ENCODE measurements at places on chromosomes 3 and 15.

DNA sequence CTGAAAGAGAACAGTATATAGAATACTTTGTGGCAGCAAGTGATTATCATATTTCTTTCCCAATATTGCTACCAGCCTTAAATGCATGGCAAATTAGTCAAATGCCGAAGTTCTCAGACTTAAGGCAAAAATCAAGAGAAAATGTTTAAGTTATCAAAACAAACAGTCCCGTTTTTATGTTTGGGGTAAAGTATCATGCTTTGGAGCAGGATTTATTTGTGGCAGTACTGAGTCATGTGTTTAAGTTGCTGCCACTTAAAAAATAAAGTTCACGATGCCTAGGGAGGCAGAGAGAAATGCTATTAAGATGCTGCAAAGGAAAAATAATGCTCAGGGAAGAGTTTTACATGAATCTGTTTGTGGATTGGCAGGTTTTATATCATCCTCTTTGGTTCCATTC is 417.4 kb upstream of the MDFIC2 start:
- DNase-seq, result no peak

GRCh38 chr3:140463355-140463754 is 214.5 kb upstream of the TRIM42 start:
- DNase-seq, result no peak

- DNase-seq, result no peak
Measured at GRCh38 chr15:101255051-101255395, 3.2 kb upstream of the CHSY1 start.

DNA sequence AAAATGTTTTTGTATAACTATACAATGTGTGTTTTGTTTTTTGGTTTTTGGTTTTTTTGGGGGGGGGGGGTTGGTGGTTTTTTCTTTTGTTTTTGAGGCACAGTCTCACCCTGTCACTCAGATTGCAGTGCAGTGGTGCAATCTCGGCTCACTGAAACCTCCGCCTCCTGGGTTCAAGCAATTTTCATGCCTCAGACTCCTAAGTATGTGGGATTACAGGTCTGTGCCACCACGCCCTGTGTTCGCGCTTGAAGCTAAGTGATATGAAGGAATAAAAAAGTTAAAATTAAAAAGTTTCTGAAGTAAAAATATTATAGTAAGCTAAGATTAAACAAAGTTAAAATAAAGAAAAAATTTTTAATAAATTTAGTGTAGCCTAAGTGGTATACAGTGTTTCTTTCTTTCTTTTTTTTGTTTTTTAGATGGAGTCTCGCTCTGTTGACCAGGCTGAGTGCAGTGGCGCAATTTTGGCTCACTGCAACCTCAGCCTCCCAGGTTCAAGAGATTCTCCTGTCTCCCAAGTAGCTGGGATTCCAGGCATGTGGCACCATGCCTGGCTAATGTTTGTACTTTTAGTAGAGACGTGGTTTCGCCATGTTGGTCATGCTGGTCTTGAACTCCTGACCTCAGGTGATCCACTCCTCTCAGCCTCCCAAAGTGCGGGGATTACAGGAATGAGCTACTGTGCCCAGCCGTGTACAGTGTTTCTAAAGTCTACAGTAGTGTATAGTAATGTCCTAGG is 53.9 kb upstream of the TEX55 start:
- DNase-seq, result no peak

DNA sequence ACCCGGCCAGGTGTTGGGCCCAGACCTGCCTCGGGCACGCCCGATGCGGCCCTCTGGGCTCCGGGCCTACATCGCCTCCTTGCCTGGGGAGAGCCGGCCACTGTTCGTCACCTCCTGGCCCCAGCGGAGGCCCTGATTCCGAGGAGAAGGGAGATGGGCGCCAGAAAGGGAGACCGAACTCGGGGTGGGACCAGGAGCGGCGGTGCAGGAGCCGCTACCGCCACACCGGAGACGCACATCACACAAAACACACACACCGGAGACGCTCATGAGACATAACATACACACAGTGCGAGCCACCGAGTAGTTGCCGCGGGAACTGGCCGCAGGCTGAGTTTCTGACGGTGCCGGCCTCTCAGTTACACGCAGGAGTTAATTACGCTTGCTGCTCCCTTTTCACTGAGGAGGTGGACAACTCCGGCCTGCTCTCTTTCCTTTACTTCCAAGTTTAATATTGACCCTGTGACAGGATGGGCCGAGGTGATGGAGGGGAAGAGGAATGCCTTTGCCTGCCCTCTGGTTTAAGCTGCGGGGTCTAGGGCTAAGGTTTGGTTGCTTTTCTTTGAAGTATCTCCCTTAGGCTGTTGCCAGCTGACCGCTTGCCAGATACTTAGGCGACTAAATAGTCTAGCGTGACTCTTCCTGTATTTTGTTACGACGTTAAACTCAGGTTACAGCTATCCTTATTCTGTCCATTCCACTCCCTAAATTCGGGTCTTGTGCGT is 570 bp downstream of the PCNP start:
- no peak for DNase-seq

GRCh38 chr15:60135961-60136360 is 131.8 kb downstream of the FOXB1 start:
- no peak for DNase-seq

- DNase-seq, result no peak
Measured at GRCh38 chr3:122960652-122961051, 66.9 kb downstream of the SEMA5B start.

DNA sequence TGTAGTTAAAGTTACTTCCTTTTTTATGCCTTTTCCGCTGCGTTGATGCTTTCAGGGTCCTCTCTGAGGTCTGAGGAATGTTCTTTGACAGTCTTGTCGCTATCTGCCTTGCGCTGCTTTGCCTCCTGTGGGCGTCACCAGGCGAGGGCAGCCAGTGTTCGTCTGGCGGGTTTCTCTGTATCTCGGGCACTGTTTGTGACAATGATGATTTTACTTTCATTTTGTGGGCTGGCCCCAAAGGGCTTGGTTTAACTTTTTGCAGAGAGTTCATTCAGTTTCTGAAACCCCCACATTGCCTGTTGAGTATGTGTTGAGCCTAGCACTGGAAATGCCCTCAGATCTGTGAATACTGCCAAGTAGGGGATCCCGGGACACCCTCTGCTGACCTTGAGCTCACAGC is 24.6 kb upstream of the SACM1L start:
- DNase-seq, result no peak

DNA sequence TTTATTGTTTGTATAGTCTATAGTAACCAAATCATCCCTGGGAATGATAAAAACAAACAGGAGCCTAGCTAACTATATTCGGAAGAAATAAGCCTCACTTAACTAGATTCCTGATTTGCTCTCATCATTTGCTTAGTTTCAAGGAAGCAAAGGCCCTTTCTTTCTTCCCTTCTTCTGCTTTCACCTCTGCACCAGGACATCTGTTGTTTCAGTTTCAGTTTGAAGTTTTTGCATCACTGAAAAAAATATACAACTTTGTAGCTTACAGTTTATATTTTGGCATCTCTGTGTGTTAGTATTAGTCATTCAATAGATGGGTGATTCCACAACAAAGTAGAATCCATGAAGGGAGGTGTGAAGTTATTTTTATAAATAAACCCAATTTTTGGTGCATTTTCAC is 113.6 kb upstream of the SNTN start:
- DNase-seq, result no peak

DNA sequence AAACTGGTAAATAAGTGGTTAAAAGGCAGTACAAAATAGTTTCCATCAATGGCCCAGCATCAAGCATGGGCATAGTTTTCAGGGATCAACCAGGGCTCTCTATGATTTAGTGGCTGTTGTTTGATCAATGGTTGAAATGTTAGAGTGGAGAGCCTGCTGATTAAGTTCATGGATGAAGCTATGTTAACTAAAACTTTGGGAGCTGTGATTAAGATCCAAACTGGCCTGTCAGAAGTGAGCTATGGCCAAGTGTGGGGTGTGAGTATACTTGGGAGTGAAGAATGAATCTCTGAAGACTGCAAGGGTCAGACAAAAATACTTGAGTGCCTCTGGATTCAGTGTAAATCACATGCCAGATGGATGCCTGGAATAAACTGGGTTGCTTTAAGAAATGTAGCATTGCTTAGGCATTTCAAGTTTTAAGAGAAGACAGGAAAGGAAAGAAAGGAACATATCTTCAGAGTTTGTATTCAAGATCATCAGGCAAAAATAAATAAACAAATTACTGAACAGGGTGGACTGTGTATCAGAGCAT is 422.2 kb upstream of the ADAMTS9 start:
- DNase-seq, result no peak

- no peak for DNase-seq
Measured at GRCh38 chr15:89368566-89369223, 34.1 kb upstream of the POLG start.

- no peak for DNase-seq
Measured at GRCh38 chr3:152196782-152197181, 71.9 kb upstream of the MBNL1 start.

DNA sequence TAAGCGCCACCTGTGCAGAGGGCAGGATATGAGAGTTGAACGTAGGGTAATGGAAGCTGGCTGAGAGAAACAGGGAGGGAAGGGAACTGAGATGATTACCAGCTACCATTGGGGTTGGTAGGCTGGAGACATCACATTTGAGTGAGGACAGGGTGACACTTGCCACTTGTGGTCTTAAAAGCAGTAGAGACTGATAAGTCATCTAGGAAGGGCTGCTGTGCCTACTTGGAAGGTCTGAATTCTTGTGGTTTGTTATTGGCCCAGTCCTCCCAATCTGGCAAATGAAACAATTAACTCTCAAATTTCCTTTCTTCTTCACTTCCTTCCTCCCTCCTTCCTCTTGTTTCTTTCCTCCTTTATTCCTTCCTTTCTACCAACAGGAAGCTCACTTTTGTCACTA is 46.8 kb downstream of the COL6A5 start:
- DNase-seq, result no peak

DNA sequence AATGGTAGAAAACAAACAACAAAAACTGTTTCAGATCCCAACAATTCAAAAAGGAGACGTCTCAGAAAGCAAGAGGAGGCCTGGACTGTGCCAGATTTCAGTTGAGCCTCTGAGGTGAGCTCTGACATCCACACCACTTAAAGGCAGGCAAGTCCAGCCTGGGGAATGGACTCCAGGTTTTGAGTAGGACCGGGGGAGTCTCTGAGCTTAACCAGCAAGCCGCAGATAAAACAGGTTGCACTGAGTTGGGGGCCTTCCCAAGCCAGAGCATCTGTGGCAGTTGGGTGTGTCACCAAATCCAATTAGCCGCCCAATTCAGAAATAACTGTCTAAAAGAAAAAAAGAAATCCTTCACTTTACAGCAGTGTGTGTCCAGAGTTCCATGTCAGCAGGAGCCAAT is 54.7 kb downstream of the OXNAD1 start:
- DNase-seq, result no peak

GRCh38 chr3:45993421-45994027 is 2.1 kb downstream of the FYCO1 start:
- no peak for DNase-seq

DNA sequence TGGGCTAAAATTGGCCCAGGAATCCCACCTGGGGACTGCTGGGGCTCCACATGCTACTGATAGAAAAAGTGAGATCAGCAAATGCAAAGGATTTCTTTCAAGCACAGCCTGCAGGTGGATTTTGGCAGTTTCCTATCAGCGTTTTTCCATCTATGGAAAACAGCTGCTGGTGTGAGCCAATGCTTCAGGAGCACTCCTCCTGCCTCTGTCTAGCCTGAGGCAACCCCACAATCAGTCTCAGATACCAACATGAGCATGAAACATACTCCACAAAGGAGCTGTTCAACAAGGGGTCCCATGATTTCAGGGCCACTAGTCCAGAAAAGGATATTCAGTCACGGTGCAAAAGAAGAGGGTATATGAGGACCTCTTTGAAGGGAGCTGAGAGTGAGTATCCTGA is 311.5 kb upstream of the THBS1 start:
- DNase-seq, result no peak

GRCh38 chr3:189841473-189842205 is 210.4 kb downstream of the TP63 start:
- no peak for DNase-seq

DNA sequence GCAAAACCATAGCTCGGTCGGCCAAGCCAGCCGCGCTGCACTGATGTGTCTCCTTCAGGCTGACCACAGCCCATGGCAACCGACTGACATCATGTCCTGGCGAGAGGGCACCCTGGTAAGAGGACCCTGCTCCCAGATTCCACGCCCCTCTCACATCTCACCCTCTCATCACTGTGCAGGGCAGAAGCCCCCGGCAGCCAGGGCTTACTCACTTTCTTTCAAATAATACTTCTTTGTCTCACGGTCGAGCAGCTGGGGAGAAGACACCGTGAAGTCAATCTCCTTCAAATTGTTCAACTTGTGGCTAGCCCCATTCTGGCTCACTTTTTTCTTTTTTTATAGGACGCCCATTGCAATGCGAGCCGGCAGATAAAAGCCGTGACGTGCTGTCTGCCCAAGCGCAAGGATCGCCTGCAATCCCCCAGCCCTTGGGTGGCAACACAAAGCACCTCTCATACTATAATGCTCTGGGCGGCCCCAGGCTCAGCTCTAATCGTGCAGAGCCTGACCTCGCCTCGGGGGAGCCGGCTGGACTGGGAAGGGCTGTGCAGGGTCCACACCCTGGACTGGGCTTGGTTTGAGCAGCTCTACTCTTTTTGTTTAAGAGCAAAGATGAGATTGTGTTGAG is 33.6 kb downstream of the VGLL4 start:
- no peak for DNase-seq

DNA sequence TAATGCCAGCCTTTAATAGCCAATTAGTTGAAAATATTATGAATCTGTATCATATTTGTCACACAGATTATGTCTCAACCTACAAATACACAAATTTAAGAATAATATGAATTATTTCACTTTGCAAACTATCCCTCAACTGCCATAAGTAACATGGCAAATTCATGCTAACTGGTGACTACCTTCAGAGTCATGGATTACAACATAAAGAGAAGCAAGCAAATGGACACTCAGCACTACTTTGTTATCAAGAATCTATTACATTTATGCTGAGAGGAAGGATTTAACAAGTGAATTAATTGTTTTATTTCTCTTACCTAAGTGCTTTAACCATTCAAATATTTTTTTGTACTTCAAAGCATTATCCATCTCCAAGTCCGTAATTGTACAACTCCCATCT is 103.1 kb upstream of the BCL6 start:
- no peak for DNase-seq

- DNase-seq, result no peak
Measured at GRCh38 chr15:67109141-67110034, 44.0 kb downstream of the SMAD3 start.

GRCh38 chr15:27399241-27399640 is 428.3 kb downstream of the GABRG3 start:
- no peak for DNase-seq

DNA sequence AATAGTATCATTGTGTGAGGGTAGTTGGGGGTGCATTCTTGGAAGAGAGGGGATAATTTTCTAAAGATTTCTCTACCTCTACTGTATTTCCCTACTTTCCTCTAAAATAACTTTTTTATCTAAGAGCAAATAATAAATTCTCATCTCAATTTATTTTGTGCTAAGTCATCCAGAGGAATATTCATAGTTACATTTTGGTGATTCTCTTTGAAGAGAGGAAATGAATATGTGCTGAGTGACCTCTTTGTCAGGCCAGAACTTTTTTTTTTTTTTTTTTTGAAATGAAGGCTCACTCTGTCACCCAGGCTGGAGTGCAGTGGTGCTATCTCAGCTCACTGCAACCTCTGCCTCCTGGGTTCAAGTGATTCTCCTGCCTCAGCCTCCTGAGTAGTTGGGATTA is 15.1 kb upstream of the CCDC80 start:
- no peak for DNase-seq
